ENCODE measurements at places on chromosomes 4 and X.
A peak's percentile ranks its signal among the peaks of the same experiment; 100 is the strongest.

DNA sequence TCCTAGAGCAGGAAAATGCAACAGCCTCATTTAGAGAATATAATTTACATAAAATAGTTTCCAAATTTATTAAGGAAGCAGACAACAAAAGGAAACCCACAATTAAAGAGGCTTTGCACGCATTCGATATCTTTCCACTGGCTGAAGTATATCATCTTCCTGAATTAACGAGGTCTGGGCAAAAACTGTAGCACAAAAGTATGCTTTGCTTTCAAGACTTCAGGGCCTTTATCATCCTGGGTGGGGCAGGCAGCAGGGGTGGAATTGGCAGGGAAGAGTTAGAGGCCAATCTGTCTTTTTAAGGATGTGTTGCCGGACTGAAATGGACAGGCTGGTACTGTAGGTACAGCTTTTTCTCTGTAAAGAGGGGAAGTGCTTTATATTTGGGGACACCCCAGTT is 17.0 kb upstream of the STX18 start:
- no peak for DNase-seq

GRCh38 chrX:80810365-80810978 is 795 bp upstream of the BRWD3 start:
- no peak for DNase-seq

GRCh38 chr4:17024425-17024824 is 126.0 kb upstream of the LDB2 start:
- no peak for DNase-seq

GRCh38 chr4:47838445-47838844 is 578 bp upstream of the CORIN start:
- no peak for DNase-seq

GRCh38 chr4:42412251-42412650 is 15.0 kb downstream of the SHISA3 start:
- no peak for DNase-seq

GRCh38 chr4:141356963-141357335 is 136.3 kb downstream of the ZNF330 start:
- DNase-seq, result no peak

- peak; percentile 84 for DNase-seq
These were observed 2.8 kb upstream of the CHIC2 start for GRCh38 chr4:54067166-54067565.

DNA sequence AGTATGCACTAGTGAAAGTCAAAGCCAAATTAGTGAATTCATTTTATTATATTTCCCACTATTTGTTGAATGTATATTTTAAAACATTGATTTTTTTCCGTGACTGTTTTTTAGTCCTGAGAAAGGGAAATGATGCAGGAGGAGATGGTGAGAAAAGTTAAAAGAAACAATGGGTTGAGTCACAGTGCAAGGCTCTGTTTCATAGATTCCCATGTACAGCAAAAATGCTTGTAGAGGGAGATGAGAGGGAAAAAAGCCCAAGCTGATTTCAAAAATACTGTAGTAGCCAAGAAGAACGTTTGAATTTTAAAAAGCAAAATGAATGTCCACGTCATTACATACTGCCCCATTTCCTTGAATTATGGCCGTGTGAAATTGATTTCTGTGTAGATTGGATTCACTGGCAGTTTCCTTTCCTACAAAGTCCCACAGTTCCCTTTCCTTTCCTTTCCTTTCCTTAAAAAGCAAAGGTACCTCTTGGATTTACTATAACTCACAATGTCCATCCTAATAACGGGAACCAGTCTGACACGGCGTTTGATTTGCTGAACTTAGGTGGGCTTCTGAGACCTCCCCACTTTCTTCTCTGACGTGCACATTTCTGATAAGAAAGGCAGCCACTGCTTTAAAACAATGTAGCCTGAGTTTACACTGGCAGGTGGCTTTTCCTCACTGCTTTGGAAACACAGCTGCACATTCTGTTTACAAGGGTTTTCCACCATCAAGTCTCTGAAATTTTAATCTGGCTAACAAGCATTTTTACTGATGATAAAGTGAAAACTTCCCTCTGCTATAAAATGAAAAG is 63.7 kb downstream of the SPCS3 start:
- no peak for DNase-seq

GRCh38 chr4:116055857-116056827 is 942.7 kb upstream of the NDST4 start:
- no peak for DNase-seq

DNA sequence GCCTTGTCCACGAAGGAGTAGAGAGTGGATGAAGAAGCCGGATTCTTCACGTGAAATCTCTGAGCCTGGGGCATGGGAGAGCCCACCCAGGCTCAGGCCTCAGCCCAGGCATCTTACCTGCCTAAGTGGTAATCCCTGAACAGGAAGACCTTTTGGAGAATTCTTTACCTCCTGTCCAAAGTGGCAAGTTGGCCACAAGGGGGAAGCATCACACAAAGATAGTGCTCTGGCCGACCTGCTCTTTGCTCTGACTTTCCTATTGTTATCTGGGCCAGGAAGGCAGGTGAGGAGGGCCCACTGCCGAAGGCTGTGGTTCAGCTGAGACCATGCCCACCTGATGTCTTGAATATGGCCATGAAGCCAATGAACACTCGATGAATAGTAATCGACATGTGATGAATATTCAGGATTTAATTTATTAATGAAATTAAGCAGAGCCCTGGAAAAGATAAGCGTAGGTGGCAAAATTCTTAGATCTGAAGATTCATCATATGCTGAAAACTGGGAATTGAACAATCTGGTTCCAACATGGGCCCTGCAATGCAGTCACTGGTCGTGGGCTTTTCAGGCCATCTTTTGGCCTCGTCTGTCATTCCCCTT is 93.8 kb downstream of the PDGFRA start:
- DNase-seq, result no peak

DNA sequence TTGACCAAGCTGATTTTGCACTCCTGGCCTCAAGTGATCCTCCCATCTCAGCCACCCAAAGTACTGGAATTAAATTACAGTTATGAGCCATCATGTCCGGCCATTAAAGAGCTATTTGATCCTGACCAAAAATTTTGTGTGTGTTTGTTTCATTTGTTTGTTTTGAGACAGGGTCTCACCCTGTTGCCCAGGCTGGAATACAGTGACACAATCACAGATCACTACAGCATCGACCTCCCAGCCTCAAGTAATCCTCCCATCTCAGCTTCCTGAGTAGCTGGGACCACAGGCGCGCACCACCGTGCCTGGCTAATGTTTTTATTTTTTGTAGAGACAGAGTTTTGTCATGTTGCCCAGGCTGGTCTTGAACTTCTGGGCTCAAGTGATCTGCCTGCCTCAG is 82.9 kb upstream of the RBPJ start:
- DNase-seq, result no peak

DNA sequence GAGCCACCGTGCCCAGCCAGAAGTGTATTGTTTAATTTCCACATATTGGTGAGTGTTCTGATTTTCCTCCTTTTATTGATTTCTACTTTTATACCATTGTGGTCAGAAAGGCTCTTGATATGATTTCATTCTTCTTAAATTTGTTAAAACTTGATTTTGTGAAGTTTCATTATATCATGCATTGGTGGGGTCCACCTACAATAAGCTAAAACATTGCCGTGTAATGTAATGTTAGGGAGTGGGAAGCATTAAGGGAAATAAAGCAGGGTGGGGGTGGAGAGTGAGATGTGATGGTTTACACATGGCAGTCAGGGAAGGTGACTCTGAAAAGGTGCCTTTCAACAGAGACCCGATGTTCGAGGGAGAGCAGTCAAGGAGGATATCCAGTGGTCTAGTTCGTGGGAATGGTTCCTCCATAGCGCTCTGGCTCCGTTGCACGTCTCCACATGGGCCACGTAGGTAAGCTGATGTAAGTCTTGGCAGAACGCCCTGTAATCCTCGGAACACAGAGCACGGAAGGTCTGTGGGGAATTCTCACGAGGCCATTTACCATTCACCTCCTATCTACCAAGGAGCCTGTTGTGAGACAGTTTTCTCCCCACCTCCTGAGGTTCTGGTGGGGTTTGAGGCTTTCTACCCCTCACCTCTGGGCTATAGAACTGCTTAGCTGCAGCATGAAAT is 7.7 kb upstream of the WDR13 start:
- no peak for DNase-seq

- no peak for DNase-seq
These were observed 64.0 kb downstream of the CCNG2 start for GRCh38 chr4:77220828-77221613.

- DNase-seq, result no peak
These were observed 8.1 kb downstream of the RASL11B start for GRCh38 chr4:52870225-52870624.

DNA sequence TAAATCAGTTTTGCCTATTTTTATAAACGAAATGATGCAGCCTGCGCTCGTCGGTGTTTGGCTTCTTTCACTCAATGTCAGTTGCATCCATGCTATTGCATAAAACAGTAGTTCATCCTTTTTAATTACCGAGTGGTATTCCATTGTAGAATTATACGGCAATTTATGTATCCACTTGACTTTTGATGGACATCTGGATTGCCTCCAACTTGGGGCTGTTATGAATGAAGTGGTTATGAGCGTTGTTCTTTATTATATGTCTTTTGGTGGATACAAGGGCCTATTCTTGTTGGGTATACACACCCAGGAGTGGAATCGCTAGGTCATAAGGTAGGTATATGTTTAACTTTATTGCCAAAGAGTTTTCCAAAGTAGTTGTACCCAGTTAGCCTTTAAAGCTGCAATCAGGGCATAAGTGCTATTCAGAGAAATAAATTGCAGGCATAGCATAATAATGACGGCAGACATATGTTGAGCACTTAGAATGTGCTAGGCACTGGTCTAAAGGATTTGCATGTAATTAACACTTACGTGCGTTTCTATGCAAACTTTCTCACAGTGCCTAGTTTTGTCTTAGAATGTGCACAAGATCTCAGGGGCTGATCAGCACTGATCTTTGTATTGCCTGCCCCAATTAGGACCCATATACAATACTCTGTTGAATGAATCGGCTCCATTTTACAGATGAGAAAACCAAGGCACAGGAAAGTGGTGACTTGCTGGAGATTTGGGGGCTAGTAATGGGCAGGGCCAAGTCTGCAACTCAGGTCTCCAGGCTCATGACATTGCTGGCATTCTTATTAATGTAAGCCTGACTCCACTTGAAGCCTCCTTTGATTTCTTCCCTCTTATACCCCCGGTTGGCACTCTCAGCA is 407.0 kb downstream of the BCOR start:
- DNase-seq, result no peak

DNA sequence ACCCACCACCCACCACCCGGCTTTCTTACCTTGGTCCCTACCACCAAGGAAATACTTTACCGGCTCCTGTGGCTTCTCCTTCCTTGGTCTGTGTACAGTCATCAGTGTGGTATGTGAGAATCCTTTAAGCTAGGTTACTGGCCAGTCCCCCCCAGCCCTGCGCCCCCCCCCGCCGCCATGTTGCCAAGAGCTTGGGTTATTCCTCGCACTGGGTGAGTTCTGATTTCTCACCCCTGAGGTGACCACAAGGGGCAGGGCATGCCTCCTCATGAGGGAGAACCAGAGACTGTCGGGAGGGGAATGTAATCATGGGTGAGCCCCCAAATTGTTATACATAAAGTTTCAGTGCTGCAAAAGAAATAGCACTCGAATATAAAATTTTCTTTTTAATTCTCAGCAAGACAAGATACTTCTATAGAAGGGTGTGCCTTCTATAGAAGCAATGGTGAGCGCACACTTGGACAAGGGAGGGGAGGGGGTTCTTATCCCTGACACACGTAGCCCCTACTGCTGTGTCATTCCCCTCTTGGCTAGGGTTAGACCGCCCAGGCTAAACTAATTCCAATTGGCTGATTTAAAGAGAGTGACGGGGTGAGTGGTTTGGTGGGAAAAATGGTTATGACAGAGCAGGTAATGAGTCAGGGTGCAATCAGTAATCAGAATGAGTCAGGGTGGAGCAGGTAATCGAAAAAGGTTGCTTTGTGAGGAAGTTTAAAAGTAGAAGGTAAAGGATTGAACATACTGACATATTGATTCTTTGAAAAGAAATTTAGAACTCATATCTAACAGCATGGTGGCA is 133.2 kb downstream of the KDM6A start:
- no peak for DNase-seq

GRCh38 chr4:140255467-140255866 is 101.5 kb upstream of the MAML3 start:
- no peak for DNase-seq

DNA sequence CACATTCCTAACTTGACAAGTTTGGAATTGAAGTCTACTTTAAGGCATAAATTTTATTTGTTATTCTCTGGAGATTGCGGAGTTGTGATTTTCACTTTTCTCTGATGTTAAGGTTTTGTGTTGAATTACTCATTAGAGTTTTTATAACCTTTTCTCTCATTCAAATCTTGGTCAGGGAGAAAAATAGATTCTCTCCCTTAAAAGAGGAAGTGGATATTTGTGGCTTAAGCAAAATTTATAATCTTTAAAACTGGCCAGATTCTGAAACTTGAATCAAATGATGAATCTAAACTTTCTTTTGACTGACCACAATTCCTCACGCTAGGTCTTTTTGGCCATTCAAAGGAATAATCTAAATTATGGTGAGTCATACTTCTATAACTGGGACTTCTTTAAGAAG is 361.4 kb downstream of the TEX13C start:
- DNase-seq, result no peak

GRCh38 chrX:116276261-116276660 is 105.7 kb downstream of the AGTR2 start:
- DNase-seq, result no peak

- no peak for DNase-seq
These were observed 28.6 kb upstream of the UTP14A start for GRCh38 chrX:129877401-129877800.

DNA sequence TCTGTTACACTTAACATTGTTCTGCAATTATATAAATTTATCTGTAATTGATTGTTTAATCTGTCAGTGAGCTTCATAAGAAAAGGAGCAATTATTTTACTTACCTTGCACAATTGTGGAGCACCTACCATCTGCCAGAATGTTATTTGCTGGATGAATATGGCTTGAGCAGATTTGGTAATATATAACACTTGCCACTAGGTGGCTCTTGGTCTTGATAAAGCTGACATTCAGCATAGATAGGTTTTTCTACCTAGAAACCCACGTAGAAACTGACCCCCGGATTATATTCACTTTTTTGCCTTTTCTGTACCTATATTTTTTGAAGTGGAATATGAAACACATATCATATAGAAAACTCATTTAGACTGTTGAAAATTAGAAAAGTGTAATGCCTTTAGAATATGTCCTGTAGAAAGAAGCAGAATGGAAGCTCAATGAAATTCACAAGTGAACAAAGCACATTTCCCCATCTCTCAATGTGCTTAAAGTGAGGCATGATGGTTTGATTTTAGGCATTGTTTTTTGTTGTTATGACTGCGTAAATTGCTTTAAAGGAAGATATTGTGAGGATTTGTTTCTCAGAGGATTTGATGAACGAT is 9.5 kb downstream of the RBPJ start:
- DNase-seq, result no peak

DNA sequence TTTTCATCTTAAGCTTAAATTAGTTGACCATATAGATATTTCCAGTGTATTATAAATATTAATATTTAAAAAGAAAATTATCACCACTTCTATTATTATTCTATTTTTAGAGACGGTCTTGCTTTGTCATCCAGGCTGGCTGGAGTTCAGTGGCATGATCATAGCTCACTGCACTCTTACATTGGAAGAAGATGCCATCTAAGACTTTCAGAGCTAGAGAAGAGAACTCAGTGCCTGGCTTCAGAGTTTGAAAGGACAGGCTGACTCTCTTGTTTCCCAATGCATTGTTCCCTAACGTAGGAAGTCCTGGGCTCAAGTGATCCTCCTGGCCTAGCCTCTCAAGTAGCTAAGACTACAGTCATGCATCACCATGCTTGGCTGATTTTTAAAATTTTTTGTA is 75.9 kb downstream of the FIP1L1 start:
- no peak for DNase-seq

- no peak for DNase-seq
These were observed 84.6 kb downstream of the PPP3CA start for GRCh38 chr4:101262683-101263082.

All from RWPE2 (cell line).